Endothelial cell (in vitro differentiated cells): ENCODE measurements at places on chromosomes 3 and 15.

GRCh38 chr3:170233530-170233929 is 11.3 kb downstream of the PRKCI start:
- no peak for DNase-seq

- peak; percentile 2 for DNase-seq
Observed at GRCh38 chr3:126136428-126137220, 43.8 kb downstream of the ALDH1L1 start.

DNA sequence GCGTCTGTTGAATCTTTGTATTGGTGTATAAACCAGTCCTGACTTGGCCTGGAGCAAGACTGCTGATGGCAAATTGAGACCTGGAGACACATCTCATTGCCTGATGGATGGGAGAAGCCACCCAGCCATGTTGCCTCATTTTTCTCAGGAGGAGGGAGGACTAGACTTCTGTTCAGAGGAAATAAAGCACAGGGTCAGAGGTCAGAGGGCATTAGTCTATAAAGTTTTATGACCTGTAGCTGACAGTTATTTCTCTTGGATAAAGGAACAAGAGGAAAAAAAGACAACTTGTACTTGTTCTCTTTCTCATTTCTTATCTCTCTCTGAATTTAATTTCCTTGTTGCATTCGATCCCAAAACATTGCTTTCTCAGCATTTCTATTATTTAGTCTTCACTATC is 775.9 kb downstream of the SQOR start:
- DNase-seq: no peak

DNA sequence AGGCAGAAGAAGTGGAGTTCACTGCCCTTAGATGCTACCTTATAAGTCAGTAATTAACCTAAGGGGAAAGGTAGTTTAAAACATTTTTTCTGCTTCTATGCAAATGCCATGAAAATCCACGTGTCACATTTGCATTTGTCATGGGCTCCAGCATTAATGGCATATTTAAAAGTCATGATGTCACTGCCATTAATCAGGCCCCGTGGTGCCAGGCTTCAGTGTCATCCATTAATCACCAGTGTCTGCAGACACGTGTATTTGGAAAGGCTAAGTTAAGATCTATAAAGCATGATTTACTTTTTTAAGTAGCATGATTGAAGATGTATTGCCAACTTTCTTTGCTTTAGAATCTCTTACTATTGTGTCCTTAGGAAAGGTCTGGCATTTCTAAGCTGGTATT is 857.8 kb downstream of the TUSC7 start:
- DNase-seq: no peak

DNA sequence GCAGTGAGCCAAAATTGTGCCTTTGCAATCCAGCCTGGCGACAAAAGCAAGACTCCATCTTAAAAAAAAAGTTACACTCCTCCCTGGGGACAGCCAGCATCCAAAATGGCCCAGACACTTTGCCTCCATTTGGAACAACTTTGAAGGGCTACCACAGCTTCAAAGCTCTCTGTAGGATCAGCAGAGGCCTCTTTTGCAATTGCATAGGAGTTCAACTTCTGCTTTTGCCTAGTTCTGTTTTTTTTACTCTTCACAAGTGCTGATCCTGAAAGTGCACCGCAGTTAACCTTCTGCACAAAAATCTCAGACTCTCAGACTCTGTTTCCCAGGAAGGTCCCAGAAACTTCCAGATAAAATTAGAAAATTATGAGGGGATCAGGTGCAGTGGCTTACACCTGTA is 25.2 kb upstream of the SLC4A7 start:
- no peak for DNase-seq

DNA sequence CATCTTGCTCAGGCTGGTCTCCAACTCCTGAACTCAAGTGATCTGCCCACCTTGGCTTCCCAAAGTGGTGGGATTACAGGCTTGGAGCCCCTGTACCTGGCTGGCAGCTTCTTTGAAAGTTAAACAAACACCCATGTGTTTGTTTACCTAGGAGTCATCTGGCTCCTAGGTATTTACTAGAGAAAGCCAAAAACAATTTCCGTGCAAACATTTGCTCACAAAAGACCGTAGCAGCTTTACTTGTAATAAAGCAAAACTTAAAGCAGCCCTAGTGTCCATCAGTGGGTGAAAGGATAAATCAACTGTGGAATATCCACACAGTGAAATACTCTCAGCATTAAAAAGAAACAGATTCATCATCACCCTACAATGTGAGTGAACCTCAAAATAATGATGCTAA is 29.4 kb upstream of the XCR1 start:
- DNase-seq: no peak

DNA sequence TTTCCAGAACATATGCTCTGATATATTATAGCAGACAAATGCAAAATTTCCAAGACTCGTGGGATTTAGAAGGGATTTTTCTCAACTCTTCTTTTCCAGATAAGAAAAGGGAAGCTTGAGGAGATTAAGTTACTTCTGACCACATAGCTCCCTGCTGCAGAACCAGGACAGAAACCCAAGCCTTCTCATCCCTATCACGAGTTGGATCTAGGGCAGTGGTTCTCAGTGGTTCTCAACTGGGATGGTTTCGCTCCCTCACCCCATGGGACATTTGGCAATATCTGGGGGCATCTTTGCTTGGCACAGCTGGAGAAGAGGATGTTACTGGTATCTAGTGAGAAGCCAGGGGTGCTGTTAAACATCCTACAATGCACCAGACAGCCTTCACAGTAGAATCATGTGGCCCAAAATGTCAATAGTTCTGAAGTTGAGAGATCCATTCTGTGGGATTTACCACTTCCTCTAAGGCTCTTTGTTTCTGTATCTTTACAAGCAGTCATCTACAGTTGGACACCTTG is 64.2 kb downstream of the LIPC start:
- DNase-seq: no peak

DNA sequence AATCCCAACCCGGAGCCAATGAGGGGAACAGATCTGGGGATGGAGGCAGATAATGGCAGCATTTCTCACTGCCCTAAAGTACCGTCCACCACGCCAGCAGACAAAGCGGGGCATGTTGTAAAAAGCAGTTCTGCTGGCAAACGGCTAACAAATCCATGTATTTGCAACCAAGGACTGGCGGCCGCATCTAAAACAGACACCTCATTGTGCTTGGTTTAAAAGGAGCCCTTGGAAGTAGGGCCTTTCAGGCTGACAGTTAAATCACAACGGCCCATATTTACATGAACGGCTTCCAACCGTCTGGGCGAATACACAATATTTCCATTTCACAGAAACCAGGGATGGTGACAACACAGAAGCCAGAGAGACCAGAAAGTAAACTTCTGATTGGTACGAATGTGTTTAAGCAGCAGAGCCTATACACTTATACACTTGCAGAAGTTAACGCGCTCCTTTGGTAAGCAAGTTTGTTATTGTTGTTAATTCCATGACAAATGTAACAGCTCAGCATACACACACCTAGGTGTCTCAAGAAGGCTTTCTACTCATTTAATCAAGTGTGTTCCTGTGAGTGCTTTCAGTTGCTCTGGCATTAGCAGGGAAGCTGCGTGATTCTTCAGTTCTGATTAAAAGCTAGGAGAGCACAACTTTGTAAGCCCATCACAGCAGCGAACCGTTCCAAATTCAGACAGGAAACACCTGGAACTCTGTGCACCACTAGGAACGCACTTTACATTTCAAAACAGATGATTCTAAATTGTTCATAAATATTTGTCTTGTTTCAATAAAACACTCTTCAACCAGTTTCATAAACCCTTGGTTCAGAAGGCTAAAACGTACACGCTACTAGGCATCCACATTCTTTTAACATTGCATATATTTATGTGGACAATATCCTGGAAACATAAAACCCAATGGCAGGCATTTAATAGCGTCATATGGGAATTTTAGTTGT is 112.9 kb downstream of the PDZRN3 start:
- no peak for DNase-seq

GRCh38 chr3:10666621-10667020 is 149.4 kb upstream of the SLC6A11 start:
- DNase-seq: no peak

- DNase-seq: no peak
Observed at GRCh38 chr3:39156421-39156820, 3.0 kb upstream of the CSRNP1 start.

GRCh38 chr3:150544041-150544440 is 2.3 kb downstream of the SERP1 start:
- no peak for DNase-seq

GRCh38 chr3:149247929-149248691 is 26.5 kb upstream of the CP start:
- DNase-seq: no peak

- no peak for DNase-seq
Observed at GRCh38 chr3:9945358-9945757, 6.8 kb downstream of the PRRT3 start.

DNA sequence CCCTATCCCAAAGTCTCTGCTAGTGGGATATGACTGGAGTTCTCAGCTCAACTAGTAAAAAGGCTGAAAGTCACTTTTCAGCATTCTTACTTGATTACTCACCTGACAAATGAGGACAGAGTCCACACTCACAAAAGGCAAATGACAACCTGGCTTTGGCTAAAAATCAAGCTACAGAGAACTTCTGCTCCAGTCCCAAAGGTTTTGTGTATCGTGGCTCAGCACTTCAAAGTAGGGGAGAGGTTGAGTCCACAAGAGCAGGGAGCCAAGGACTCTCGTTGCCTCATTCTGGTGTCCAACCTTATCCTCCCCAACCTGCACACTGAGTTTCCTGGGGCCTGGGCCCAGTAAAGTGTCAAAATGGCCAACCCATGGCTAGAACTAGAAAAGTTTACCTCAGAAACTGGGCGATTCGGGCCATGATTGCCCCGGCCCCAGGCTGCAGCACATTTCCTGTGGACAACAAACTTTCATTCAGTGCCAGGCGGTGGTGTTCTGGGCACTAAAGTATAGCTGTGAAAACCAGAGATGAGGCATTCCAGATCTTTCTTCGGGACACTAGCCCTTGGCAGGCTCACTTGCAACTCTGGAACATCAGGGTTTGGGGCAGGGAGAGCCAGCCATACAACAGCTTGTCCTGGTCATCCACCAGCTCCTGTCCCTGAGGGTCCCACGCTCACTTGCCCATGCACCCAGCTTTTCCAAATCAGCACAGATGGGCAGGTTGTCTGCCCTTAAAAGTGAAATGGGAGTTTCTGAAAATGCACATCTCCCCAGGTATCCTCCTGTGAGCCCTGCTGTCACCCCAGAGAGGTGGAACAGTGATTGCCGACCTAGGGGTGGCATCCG is 3.1 kb downstream of the ACAA1 start:
- DNase-seq: no peak

- no peak for DNase-seq
Observed at GRCh38 chr3:187929112-187929816, 184.0 kb upstream of the BCL6 start.

- peak; percentile 3 for DNase-seq
Observed at GRCh38 chr3:88912294-88912877, 195.0 kb upstream of the EPHA3 start.

- no peak for DNase-seq
Observed at GRCh38 chr15:56988219-56988618, 69.8 kb downstream of the TCF12 start.

DNA sequence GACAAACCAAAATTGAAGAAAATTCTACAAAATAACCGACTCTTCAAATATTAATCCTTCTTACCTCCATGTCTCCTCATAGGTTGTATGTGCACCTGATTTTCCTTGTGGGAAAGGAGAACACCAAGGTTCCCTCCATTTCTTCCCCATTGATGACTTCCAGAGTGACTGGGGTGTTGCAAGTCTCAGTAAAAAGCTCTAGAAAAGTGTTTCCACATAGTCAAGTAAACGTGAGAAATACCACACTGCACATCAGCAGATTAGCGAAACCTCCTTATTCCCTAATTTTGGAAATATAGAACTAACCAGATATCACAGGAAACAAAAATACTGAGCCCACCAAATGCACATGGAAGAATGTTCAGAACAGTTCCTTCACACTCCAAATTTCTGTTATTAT is 4.9 kb upstream of the RPN1 start:
- DNase-seq: no peak

DNA sequence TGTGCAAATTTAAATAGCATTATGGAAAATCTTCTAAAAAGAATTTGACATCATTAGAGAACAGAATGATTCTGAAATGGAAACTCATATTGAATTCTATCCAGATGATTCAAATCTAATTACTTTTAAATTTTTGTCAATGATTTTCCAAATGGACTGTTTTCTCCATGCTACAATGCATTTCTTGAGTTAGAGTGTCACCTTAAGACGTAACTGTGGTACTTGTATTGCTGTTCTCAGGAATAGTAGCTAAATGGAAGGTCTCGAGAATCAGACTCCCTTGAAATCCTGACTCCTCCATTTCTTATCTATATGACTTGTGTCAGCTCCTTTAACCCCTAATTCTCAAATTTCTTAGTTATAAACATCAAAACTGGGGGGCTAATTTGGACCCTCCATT is 102.3 kb downstream of the P2RY1 start:
- no peak for DNase-seq

- no peak for DNase-seq
Observed at GRCh38 chr15:80695911-80696661, 976 bp downstream of the ABHD17C start.

GRCh38 chr3:10475983-10476382 is 29.4 kb downstream of the ATP2B2 start:
- no peak for DNase-seq

GRCh38 chr3:63855333-63855940 is 8.2 kb downstream of the THOC7 start:
- DNase-seq: no peak

GRCh38 chr15:29825227-29825626 is 3.0 kb upstream of the TJP1 start:
- no peak for DNase-seq

GRCh38 chr15:40325700-40326099 is 2.2 kb downstream of the INAFM2 start:
- no peak for DNase-seq

GRCh38 chr3:122824465-122825381 is 29.9 kb downstream of the SLC49A4 start:
- no peak for DNase-seq

DNA sequence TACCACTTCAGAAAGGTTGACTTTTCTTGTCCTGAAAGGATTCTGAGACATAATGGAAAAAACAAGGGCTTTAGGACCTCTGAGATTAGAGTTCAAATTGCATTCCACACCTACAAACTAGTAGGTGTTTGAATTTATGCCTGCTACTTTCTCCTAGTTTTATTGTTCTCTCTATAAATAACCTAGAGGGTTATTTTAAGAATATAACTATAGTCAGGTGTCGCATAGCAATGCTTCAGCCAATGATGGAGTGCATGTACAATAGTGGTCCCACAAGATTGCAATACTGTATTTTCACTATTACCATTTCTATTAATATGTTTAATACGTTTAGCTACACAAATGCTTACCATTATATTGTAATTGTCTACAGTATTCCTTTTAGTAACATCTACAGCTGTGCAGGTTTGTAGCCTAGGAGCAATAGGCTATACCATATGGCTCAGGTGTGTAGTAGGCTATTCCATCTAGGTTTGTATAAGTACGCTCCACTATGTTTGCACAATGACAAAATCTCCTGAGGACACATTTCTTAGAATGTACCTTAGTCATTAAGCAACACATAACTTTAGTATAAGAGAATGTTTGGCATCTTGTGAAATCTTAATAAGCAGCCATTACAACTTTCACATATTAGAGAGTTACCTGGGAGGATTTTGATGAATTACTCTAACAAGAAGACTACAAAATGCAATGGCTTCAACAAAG is 1352.5 kb downstream of the ZPLD1 start:
- DNase-seq: no peak

GRCh38 chr3:111081008-111081545 is 9.5 kb downstream of the NECTIN3 start:
- DNase-seq: no peak
